ENCODE measurements at places on chromosomes 2 and 18.

- peak; percentile 51 for DNase-seq
Observed at GRCh38 chr2:128250229-128251025, 68.2 kb downstream of the HS6ST1 start.

GRCh38 chr2:127048618-127048935 is 58.4 kb downstream of the BIN1 start:
- DNase-seq: no peak

DNA sequence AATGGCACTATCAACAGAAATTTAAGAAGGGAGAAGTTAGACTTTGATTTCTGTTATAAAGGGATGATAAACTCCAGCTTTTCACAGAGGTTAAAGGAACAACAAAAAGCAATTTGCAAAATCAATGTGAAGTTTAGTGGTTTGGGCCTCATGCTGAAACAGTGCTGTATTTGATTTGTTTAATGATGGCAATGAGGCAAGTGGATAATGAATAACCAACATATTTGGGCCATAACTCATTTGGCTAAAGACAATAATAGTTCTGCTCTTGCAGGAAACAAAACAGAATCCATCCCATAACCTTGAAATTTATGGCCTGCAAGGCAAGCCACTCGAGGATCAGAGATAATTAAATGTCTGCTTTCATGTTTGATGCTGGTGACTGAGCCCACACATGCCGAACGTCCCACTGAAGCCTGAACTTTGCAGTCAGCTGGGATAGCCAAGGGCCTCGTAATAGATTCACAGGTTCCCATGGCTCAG is 56.5 kb downstream of the TPGS2 start:
- no peak for DNase-seq

DNA sequence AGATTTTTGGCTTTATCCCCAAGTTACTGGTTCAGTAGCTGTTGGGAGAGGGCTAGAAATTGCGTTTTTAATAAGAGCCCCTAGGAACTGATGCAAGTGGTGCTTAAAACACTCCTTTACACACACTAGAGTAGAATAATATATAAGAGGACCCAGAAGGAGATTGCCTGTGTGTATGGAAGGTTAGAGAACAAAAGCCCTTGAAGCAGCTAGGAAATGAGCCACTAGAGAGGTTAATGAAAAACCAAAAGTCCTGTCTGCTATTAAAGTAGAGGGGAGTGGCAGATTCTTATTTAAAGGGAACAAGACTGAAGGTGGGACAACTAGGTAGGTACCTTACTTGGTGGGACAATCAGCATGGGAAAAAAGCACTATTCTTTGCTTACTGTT is 14.4 kb upstream of the SLC39A10 start:
- no peak for DNase-seq

GRCh38 chr2:23706613-23707078 is 220.3 kb downstream of the ATAD2B start:
- no peak for DNase-seq

GRCh38 chr2:8633186-8633734 is 48.6 kb upstream of the ID2 start:
- no peak for DNase-seq

DNA sequence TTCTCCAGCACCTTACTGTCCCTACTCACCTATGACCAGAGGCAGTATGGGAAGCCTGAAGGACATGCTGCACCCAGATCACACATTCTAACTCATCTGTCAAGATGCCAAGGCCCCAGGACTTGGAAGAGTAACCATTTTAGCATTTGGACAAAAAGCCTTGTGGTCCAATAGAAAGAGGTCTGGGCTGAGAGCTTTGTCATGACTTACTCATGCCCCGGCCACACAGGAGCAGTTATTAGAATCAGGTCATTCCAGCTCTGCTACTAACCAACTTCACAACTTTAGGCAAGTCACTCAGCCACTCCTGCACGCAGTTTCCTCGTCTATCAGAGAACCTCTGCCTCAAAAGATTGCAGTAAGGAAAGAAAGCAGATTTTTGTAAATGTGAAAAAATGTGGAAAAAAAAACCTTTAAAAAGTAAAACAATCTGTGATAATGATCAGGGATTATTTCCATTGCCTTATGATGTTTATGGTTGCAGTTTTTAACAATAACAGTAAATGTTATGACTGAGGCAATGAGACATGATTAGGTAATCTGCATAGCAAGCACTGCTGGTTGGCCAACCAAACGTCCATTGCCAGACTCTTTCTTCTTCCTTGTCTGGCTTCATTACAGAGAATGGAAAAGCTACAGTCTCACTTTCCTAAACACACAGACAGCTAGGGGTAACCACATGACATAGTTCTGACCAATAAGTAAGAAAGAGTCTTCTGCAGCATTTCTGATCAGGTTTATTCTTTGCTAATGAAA is 255.4 kb upstream of the CHAC2 start:
- no peak for DNase-seq

DNA sequence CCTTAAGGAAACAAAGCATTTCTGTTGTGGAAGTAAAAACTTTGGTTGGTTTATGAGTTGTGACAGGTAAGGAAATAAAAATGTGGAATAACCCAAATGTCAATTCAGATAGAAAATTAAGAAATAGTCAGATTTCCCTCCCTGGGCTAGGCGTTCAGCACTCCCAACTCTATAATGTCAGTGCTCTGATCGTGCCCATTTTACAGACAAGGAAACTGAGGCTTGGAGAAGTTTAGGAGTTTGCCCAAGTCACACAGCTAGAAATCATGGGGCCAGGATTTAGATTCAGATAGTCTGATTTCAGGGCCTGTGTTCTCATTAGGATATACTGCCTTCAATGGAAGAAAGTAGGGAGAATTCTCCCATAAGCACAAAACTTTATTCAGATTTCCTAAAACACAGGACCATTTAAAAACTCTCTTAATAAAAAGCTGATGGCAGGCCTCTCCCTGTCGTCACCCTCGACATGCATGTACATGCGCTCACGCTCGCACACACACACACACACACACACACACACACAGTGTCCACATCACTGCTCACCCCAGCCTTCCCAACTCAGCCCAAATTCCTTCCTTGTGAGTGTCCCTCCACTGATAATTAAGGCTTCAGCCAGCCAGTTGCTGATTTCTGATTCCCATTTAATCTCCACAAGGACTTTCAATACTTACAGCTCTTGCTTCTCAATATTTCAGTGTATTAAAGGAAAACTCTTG is 49.1 kb upstream of the SLC14A2 start:
- no peak for DNase-seq

- no peak for DNase-seq
Observed at GRCh38 chr2:69010437-69011194, 2.4 kb upstream of the ANTXR1 start.

GRCh38 chr2:241724975-241725870 is 9.2 kb upstream of the D2HGDH start:
- no peak for DNase-seq

DNA sequence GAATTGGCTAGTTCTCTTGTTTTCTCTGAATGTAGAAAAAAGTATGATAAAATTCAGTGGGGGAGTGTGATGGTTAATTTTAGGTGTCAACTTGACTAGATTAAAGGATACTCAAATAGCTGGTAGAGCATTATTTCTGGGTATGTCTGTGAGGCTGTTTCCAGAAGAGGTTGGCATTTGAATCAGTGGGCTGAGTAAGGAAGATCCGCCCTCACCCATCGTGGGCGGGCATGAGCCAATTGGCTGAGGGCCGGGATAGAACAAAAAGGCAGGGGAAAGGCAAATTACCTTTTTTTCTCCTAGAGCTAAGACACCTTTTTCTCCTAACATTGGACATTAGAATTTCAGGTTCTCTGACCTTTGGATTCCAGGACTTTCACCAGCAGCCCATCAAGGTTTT is 667.6 kb upstream of the SLC8A1 start:
- DNase-seq: no peak

DNA sequence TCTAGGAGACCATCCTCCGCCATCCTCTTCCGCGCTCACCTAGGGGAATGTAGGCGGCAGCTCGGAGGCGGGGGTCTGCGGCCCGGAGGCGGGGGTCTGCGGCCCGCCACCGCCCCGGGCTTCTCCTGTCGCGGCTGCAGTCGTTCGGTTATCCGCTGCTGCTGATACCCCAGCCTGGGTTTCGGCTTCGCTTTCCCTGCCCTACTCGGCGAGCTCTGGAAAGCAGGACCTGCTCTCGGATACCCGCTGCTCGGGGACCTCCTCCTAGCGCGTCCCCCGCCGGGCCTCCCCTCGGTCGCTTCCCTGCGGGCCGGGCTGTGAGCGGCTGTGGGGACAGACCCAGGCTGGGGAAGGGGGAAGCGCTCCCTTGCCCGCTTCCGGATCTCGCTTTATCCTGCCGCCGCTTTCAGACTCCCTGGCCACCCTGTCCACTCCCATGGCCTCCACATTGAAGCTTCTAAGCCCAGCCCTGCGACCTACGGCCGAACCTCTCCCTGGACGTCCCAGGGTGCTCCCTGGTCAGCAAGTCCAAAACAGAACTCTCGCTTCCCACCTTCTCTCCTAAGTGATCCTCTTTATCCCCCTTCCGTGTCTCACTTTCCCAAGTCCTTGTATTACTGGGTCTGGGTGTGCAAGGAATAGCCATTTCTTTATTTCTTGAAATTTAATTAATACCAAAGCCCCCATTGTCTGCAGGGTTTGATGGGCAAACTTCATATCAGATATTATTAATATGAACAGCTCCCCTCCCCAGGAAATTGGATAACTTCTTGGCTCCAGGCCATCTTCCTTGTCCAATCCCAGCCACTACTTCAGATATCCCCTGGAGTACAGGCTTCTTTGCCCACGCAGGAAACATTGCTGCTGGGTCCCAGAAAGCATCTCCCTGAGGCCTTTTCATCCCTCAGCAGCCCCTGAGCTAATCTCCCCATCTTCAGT is 769 bp downstream of the FKBP1B start:
- no peak for DNase-seq

GRCh38 chr2:144572977-144573376 is 53.1 kb upstream of the ZEB2 start:
- no peak for DNase-seq

GRCh38 chr2:160869411-160869810 is 290.8 kb upstream of the TANK start:
- DNase-seq: no peak

GRCh38 chr2:235085476-235085875 is 133.7 kb downstream of the SH3BP4 start:
- DNase-seq: no peak

All from RPMI8226 (cell line).